Neuronal stem cell (in vitro differentiated cells): ENCODE measurements at places on chromosomes 3 and 15.
A peak's percentile ranks its signal among the peaks of the same experiment; 100 is the strongest.

DNA sequence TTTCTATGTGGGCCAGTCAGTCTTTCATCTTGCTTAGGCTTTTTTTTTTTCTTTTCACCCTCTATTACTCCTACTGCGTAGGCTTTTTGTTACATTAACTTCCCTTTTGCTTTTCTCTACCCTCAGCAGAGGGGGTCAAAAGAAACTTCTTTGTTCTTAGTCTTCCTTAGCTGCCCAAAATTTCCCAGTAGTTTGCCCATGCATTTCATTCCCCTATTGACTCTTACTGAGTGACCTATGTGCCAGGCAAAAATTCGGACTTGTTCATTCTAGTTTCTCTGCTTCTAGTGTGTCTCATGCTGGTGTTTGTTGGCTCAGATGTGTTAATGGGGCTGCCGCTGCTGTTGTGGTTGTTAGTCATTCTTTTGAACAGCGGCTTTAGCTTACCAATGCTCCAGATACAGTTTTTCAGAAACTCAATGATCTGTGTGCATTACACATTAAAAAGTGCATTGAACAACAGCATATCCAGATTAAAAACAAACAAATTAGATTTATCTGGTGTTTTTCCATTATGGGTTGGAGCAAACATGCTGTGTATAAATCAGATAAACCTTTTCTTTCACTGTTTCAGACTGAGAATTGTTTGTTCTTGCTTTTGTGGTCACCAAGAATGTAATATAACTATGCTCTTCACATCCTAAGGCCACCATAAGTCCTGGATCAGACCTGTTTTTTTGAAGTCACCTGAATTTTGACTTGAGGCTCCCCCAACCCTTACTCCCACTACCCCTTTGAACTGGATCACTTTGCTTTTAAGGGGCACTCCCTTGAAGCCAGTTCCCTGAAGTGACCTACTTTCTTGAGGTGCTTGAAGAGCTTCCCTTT, 43.1 kb downstream of the PDE8A start:
- no peak for DNase-seq

- DNase-seq = no peak
These were observed 188.3 kb downstream of the IL5RA start for GRCh38 chr3:2921903-2922302.

- DNase-seq = no peak
These were observed 52.1 kb upstream of the GNB5 start for GRCh38 chr15:52243286-52243685.

DNA sequence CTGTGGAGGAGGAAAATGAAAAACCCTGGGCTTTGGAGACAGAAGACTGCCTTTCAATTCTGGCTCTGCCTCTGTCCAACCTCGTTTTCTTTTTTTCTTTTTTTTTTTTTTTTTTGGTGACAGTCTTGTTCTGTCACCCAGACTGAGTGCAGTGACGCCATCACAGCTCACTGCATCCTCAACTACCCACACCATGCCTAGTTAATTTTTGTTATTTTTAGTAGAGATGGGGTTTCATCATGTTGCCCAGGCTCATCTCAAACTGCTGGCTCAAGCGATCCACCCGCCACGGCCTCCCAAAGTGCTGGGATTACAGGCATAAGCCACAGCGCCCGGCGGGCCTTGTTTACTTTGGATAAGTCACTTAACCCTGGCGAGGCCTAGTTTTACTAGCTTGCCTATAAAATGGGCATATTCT, 66.3 kb upstream of the SLC25A26 start:
- DNase-seq = no peak

DNA sequence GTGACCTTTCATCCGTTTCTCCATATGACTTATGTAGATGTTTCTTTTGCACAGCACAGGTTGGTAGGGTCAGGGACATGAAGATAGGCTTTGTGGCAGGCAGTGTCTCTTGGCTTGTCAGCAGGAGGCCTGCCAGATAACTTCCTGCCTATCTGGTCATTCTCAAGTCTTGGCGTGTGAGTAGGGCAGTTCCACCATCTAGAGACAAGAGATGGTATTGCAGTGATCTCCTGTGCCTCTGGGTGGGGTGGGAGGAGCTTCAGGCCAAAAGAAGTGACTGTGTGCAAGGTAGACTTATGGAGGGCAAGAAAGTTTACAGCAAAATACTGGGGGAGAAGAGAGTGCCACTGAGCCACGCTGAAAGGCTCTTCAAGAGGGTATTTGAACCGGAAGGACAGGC, 11.0 kb downstream of the TEX264 start:
- peak; percentile 69 for DNase-seq
